Activated CD8-positive, alpha-beta memory T cell treated with anti-CD3 and anti-CD28 coated beads, Interleukin-2, amount 10 ng/mL, durations not matched to agents 7 days and 5 days (primary cell): ENCODE measurements at places on chromosomes 7 and 10. TPM values are rescaled to one million over a fixed set of nuclear protein-coding genes. Genes with fewer than 3 reads are reported as not detected.

GRCh38 chr10:61623161-61623560, 39.6 kb upstream of the CABCOCO1 start:
- DNase-seq, result no peak

DNA sequence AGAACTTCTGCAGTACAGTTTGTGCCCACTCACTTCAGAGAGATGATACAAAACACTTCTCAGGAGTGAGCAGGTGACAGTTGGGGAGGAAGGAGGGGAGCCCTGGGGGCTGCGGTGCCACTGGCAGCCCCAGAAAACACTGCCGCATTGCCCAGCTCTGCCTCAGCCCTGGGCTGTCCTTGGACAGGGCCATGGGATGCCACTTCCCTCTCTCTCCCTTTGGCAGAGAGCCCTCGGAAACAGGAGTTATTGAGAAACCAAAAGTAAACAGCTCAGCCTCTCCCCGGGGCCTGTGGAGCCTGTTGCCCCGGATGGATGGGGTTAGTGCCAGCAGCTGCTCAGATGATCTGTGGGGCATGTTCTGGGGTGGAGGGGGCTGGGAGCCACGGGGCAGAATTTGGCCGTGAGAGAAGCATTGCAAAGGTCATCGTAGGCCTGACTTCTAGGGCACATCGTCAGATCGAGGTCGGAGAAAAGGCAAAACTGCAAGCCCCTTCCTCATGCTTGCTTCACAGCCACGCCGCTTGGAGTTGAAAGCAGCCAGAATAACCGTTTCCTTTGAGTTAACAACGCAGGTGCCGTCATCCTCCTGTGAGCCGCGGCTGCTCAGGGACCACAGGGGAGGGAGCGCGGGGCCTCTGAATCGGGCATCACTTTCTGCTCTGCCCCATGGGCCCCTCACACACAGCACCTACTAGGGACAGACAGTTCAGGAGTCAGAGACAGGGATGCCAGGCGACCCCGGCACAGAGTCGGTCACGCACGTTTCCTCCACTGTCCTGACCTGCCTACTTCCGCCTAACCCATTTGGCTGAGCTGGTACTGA, 256.4 kb downstream of the CAMK1D start:
- DNase-seq, result peak; percentile 69

- DNase-seq, result no peak
These were observed 787.4 kb upstream of the C7orf33 start for GRCh38 chr7:147803151-147803550.

- DNase-seq, result no peak
These were observed 180.2 kb downstream of the XPNPEP1 start for GRCh38 chr10:109743146-109743545.

The CHST15 gene
- total RNA-seq, result 0.09 TPM

The AIMP2 gene
- total RNA-seq, result 34.8 TPM

The SCART1 gene
- total RNA-seq, result 0.82 TPM
